Stimulated activated CD4-positive, alpha-beta T cell treated with anti-CD3 and anti-CD28 coated beads, Interleukin-2, amount 100 ng/mL, for 4 hours (primary cell): ENCODE measurements at places on chromosomes 13 and 19.

GRCh38 chr13:75587679-75588078 lies 38.1 kb downstream of the UCHL3 start:
- no peak for DNase-seq

DNA sequence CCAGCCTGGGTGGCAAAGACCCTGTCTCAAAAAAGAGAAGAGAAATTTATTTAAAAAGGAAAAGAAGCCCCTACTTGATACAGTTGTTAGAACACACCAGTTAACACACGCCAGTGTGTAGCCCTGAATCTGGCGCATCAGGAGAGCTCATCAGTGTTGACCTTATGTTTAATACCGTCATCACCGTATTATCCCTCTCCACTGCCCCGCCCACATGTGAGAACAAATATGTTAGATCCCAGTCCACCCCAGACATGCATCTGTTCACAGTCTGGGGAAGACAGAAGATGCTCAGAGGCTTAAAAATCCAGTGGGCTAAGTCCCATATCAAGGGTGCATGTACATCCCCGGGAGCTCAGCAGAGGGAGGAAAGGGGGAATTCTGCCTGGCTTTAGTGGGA lies 155.2 kb downstream of the DPF1 start:
- DNase-seq, result no peak

- DNase-seq, result no peak
Observed at GRCh38 chr19:11101057-11101456, 11.8 kb downstream of the LDLR start.

DNA sequence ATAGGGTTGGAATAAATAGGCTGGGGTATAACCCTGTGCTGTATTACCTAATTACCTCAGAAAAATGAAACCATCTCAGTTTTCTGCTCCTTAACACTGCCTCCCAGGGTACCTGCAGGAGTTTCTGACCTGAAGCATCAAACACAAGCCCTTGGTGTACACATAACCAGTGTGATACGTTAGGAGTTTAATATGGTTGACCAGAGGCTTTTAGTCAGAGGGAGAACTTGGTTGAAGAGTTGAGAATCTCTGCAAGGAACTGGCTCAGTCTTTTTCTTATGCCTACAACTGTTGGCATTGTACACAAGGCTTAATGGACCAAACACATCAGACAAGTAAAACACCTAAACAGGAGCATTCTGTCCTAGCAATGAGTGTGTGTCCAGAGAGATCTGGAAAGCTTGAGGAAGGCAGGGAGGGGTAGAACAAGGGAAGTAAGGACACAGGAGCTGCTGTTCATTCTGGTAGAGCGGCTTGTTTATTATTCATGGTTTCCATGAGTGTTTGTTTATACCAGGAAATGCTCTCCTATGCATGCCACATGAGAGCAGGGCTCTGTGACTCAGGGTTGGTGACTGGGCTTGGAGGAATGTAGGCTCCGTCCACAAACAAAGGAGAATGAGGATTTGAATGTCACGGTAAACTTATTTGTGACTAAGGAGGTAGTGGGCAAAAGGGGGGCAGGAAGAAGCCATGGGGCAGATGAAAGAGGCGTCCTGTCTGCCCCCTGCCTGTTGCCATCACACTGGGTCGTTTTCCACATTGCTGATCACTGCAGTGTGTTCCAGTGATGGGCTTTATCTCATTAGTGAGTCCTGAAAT lies 11.9 kb upstream of the SPATA13 start:
- DNase-seq, result no peak

DNA sequence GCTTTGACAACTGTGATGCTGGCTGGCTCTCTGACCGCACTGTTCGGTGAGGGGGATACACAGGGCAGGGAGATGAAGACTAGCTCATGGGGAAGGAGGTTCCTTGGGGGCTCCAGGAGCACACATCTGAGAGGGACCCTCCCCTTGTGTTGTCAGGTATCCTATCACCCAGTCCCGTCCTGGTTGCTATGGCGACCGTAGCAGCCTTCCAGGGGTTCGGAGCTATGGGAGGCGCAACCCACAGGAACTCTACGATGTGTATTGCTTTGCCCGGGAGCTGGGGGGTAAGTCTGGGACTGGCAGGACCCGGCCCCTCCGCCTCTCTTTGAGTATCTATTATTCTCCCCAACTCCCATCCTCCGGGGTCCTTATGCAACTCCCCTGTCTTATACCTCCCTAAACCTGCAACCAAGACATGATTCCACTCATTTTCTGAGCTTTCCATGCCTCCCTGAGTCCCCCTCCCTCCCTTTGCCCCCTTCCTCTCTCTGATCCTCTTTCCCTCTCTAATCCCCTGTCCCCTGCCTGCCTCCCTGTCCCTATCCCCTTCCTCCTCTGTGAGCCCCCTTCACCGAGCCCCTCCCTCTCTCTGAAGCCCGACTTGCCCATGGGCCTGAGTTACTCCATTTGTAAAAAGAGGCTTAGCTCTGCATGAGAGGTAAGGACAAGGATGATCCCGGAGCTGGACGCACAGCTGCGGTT lies 12.5 kb downstream of the NCAN start:
- DNase-seq, result no peak

DNA sequence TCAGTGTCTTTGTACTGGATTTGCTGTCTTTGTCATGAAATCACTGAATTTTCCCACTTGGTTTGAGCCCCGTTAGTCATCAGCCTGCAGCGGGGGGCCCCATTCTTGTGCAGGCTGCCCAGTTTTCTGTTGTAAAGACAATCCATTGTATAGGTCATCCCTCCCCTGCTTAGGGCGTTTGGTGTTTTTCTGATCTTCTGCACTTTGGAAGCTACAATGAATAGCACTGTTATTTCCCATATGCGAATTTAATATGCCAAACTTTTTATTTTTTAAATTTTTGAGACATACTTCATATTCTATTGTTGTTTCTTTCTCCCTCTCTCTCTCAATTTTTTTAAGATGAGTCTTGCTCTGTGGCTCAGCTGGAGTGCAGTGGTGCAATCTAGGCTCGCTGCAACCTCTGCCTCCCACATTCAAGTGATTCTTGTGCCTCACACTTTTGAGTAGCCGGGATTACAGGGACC lies 9.0 kb downstream of the SLC27A1 start:
- no peak for DNase-seq

- DNase-seq, result no peak
Observed at GRCh38 chr13:49986471-49986870, 10.4 kb upstream of the TRIM13 start.
